ENCODE measurements at places on chromosomes 4 and X.

DNA sequence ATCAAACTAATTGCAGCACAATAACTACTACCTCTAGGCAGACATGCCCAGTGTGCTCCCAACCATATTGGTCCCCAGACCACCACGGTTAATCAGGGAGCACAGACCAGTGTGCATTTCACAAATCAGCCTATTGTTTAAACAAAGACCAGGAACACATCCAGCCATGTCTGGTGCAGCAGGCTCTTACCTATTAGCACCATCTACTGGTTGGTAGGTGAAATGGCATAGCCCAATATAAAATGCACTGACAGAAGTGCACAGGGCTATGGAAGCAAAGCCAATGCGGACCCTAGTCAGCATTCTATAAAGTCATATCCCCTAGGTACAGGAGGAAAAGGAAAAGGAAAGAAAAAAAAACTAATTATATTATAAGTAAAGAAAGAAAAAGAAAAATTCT lies 15.5 kb upstream of the CYLC1 start:
- no peak for DNase-seq

GRCh38 chrX:28582511-28582910 lies 4.7 kb upstream of the IL1RAPL1 start:
- DNase-seq: no peak

DNA sequence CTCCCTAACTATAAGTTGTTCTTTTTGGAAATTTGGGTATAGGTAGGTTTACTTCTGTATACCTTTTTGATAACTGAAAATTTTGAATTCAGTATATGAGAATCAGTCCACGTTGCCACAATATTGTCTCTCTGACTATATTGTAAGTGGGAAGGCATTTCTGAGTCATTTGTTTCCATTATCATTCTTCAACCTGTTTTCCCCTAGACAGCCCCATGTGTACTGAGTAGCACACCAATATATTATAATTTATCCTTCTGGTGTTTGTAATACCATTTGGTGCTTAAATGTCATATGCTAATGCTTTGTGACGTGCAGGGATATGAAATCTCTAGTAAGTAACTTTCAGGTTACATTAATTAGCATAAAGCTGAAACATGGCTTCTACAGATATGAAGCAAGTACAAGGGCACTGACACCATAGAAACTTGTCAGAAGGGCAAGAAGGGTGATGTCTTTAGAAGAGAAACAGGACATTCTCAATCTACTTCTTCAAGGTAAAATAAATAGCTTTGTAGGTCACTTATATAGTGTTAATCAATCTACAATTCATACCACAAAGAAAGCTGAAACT lies 27.7 kb downstream of the PAK3 start:
- no peak for DNase-seq

DNA sequence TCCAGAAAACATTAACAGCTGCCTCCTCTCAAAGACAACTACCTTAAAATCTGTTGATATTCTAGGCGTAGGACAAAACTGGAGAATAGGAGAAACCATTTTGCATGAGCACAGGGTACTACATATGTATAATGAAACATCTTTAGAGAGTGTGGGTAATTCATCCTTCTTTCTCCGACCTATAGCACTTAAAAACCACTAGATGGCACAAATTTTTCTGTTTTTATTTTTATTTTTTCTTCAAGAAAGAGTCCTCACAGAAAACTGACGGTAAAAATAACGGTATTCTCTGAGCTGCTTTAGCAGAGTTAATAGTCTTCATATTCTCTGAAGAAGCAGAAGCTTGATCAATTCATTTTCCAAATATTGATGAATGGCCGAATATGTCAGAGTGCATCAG lies 14.6 kb downstream of the SMIM31 start:
- DNase-seq: no peak

GRCh38 chr4:124839786-124840390 lies 127.4 kb upstream of the ANKRD50 start:
- no peak for DNase-seq

GRCh38 chr4:168388890-168389289 lies 70.3 kb upstream of the DDX60 start:
- no peak for DNase-seq

DNA sequence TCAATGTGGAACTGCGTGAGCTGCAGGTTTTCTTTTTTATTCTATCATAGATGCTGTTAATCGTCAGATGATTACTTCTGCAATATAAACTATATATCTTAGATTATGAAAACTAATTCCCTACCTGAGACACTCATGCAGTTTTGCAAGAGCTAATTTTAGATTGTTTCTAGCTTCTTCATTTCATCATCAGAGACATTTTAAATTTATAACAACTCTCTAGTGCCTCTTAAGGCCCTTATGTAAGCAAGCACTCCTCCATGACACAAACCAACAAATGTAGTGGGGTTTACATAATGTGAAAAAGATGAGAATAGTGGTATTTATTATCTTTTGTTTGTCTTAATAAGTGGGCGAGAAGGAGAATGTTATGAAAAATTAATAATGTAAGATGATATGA lies 170.2 kb upstream of the ETNPPL start:
- no peak for DNase-seq

DNA sequence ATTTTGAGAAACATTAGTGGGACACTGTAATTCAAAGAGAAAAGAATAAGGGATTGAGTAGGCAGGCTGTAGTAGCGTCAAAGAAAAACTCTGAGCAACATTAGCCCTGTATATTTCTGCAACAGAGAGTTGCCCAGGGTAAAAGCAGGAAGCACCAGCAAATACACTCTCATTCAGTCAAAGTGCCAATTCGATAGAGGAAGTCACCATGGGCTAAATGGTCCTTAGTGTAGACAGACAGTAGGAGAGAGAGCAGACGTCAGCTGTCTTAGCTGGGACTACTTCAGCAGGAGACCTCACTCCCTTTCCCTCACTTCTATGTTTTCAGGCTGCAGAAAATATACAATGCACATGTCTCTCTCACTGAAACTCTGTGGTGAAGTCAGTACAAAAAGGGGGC lies 2073.8 kb upstream of the TENM3 start:
- no peak for DNase-seq

GRCh38 chr4:8675383-8675782 lies 82.8 kb downstream of the CPZ start:
- DNase-seq: no peak

DNA sequence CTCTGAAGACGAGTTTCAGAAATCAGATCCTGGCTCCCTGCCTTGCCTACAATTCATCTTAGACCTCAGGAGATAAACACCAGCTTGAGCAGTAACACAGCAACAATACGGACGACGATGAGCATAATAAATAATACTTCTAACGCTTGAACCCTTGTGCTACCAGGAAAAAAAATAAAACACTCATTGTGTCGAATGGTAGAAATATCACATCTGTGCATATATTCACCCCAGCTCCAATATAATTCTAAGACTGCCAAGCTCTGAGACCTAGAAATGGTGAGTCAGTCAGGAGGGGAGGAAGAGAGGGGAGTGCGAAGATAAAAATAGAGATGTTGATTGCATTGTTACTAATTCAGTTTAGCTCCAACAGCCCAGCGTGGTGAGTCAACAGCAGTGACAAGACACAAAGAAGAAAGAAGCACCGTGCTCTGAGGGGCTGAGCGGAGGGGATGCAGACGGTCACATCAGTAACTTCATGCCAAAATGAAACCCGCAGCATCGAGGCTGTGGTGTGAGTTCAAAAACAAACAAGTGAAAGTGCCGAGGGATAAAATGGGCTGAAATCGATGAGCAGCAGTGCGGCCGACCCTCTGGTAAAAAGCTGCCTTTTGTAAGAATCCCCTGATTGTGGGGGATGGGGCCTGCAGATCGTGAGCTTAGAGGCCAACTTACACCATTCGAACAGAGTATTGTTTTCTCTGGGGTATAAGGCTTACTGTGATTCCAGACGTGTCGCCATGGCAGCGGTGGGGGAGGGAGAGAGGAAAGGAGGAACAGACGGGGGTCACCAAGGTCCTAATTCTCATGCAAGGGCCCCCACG lies 150.4 kb downstream of the MGST2 start:
- DNase-seq: no peak

DNA sequence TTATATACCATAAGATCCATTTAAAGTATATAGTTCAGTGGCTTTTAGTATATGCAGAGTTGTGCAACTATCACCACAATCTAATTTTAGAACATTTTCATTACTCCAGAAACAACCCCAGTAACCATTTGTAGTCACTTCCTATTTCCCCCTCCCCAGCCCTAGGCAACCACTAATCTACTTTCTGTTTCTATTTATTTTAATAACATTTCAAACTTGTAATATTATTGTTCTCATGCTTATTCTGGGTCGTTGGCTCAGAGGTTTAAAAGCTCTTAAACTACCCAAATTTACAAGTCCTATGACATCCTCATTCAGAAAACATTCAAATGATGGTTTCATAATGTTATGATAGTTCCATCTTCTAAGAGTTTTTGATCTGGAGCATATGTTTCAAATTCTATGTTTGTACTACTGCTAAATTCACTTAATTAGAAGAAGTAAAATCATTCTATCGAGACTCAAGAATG lies 18.4 kb downstream of the XIAP start:
- no peak for DNase-seq

- DNase-seq: no peak
These were observed 68.2 kb downstream of the ATP11C start for GRCh38 chrX:139864640-139865039.

DNA sequence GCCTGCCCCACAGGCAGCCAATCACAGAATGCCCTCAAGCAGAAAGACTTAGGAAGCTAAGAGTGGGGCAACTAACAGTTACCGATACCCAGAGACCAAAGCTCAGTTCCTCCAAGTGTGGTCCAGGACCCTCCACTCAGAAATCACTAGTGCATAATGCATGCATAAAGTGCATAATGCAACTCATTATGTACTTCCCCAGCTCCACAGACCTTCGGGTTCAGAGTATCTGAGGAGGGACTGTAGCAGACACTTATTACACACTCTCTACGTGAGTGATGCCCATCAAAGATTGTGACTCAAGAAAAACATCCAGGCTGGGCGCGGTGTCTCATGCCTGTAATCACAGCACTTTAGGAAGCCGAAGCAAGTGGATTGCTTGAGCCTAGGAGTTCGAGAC lies 328.0 kb downstream of the BCOR start:
- DNase-seq: no peak

DNA sequence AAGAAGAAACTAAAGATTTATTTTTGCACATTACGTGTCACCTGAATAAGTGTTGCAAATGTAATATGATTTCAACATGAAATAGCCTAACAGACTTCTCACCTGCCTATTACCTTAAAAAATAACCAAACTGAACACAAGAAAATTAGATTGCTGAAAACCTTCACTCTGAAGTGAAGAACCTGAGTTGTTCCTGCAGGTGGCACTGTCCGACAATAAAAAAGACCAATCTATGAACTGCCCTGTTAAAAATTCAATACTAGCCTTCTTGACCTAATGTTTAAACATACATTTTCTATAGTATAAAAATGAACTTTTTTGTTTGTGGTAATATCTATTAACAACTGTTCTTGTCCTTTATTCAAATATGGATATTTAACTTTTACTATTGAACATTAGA lies 69.2 kb upstream of the PNPLA4 start:
- DNase-seq: no peak

DNA sequence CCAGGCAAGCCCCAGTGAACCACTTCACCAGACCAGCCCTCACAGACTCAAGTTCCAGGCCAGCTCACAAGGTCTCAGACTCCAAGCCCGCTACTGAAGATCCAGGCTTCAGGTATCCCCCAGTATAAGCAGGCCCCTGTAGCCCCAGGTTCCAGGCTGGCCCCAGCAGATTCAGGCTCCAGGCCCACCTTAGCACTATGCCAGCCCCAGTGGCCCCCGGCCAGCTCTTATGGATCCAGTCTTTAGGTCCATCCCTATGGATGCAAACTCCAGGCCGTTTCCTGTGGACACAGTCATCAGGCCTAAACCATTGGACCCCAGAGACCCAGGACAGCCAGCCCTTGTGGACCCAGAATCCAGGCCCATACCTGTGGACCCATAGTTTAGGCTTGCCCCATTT lies 277.8 kb upstream of the MAGEB18 start:
- no peak for DNase-seq

- no peak for DNase-seq
These were observed 61.3 kb upstream of the TXK start for GRCh38 chr4:48195374-48195773.
